ENCODE measurements at places on chromosomes 4 and X.

GRCh38 chrX:1528884-1529203, 8.1 kb downstream of the P2RY8 start:
- H3K36me3 ChIP-seq: no peaks in the 10 kb centered on the region
- no peak overlapping the region for H3K4me3 ChIP-seq
- no peak overlapping the region for H3K27ac ChIP-seq
- no peak for DNase-seq

DNA sequence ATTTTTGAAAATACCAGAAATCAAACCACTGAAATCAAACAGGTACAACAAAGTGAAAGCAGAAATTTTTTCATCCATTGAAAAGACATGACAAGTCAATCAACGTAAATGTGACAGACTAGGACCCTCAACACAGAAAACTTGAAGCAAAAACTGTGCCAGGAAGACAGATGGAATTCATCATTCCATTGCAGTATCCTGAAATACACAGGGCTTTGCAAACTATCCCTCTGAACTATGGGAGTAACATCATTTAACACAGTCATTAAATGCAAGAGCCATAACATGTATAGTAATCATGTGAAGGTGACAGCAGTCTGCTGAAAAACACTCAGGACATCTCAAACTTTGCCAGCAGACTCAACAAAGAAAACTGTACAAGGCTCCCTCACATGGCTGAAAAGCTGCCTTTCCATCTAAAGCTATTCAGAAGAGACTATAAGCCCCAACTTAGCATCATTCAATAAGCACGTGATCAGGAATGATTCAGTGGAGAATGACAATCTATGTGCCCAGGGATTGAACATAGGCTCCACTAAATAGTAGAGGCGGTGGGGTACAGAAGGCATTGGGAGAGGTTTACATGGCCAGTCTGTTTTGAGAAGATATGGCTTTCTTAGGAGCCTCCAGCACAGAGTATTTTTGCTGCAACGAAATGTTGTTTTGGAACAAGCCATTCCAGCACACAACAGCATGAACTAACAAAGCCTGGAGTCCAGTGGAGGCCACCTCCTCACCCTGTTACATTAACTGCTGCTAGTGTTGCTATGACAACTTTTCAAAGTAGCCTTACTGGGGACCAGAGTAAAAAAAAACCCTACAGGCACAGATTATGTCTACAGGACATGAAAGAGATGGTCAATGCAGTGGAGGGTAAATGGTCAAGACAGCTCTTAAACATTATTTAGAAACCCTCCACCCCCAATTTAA, 274.5 kb upstream of the NOCT start:
- H3K27me3 ChIP-seq: no peaks in the 10 kb centered on the region
- DNase-seq: no peak
- no peak overlapping the region for H3K4me3 ChIP-seq
- H3K27ac ChIP-seq: no peak overlapping the region
- H3K36me3 ChIP-seq: no peaks in the 10 kb centered on the region

DNA sequence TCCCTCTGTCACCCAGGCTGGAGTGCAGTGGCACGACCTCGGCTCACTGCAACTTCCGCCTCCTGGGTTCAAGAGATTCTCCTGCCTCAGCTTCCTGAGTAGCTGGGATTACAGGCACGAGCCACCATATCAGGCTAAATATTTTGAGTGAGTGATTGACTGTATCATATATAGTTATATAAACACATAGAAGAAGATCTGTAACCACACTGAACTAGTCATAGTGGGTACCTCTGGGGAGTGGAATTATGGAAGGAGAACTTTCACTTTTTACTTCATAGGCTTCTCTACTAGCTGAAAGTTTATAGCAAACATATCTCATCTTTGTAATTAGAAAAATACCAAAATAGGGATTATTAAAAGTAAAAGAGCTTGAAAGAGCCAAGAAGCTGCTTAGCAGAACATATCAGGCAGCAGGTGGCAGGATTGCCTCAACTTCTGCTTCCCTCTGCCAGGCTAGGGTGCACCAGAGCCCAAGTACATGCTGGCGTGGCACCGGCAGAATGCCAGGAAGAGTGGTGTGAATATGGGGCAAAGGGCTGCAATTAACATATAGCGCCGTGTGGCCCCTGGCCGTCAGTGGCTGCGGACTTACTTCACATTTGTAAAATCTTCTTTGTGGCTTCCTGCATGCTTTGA, 39.5 kb upstream of the CD40LG start:
- DNase-seq: no peak
- H3K27me3 ChIP-seq: no peaks in the 10 kb centered on the region
- no peaks in the 10 kb centered on the region for H3K4me1 ChIP-seq
- H3K27ac ChIP-seq: no peak overlapping the region

- H3K27me3 ChIP-seq: no peaks in the 10 kb centered on the region
- H3K4me3 ChIP-seq: no peak overlapping the region
- H3K4me1 ChIP-seq: no peaks in the 10 kb centered on the region
- H3K36me3 ChIP-seq: no peaks in the 10 kb centered on the region
- DNase-seq: no peak
Observed at GRCh38 chr4:10773010-10773409, 88.4 kb upstream of the CLNK start.

DNA sequence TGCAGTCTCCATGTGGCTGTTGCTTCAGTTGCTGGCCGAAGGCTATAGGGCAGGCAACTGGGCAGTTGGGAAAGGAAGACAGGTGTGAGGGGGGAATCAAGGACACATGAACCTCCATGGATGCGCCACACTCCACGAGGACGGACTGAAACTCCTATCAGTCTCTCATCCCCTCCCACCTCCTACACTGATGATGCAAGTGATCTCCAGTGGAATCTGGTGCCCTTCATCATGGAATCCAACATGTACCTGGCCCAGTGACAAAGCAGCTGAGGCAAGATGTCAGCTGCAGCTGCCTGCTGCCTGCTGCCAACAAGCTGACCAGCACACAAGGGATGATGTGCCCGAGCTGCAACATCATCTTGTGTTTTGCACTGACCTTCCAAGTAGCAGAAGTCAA, 26.0 kb upstream of the MGST2 start:
- H3K4me1 ChIP-seq: peaks cover 9% of the 10 kb centered on the region
- H3K4me3 ChIP-seq: no peak overlapping the region
- H3K27me3 ChIP-seq: no peaks in the 10 kb centered on the region
- no peak for DNase-seq

- no peaks in the 10 kb centered on the region for H3K36me3 ChIP-seq
- H3K4me1 ChIP-seq: peaks cover 35% of the 10 kb centered on the region
- no peaks in the 10 kb centered on the region for H3K27me3 ChIP-seq
- H3K4me3 ChIP-seq: peak overlapping the region; percentile 4
- DNase-seq: peak; percentile 74
- H3K27ac ChIP-seq: peak overlapping the region; percentile 68
Observed at GRCh38 chr4:81722290-81722851, 250.7 kb upstream of the RASGEF1B start.

DNA sequence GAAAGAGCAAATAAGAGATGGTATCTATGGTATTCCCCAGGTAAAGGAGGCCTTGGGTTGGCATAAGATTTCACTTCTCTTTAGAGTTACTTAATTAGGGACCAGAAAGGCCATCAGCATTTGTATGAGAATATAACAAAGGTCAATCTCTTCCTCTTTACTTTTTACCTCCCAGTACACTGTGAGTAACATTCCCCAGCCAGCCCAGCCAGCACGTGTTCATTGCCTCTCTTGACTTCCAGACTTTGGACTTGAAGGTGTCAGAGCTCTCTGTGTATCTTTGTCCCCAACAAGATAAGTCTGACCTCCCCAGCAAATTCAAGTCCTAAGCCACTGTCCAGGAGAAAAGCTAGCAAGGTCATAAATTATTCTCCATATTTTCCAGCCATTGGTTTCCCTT, 110.5 kb downstream of the AR start:
- no peaks in the 10 kb centered on the region for H3K27me3 ChIP-seq
- H3K36me3 ChIP-seq: no peaks in the 10 kb centered on the region
- no peak overlapping the region for H3K4me3 ChIP-seq
- peak; percentile 51 for DNase-seq
- H3K4me1 ChIP-seq: no peaks in the 10 kb centered on the region
- H3K27ac ChIP-seq: peak overlapping the region; percentile 73

- DNase-seq: no peak
- no peaks in the 10 kb centered on the region for H3K4me1 ChIP-seq
- H3K36me3 ChIP-seq: no peaks in the 10 kb centered on the region
- no peak overlapping the region for H3K4me3 ChIP-seq
- H3K27me3 ChIP-seq: no peaks in the 10 kb centered on the region
Observed at GRCh38 chr4:156182269-156182668, 228.6 kb upstream of the CTSO start.

- H3K27ac ChIP-seq: no peak overlapping the region
- DNase-seq: no peak
- no peak overlapping the region for H3K4me3 ChIP-seq
- no peaks in the 10 kb centered on the region for H3K27me3 ChIP-seq
Observed at GRCh38 chrX:105101378-105101777, 119.1 kb downstream of the TEX13A start.

DNA sequence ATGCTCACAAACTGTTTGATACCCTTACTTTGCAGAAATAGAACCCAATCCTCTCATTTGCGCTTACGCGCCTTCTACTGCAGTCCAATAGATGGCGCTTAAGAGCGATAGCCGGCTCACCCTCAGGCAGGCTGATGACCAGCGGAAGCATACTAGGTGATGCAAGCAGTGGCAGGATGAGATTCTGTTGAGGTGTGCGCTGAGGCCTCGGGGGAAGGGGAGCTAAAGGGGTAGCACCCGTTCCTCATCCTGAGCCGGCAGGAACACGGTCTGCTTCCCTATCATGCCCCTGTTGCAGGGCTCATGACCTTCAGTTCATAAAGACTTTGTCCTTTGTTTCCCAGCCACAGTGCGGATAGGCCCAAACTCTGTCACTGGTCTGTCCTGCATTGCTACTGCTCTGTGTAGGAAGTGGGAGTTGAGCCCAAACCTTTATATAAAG, 628.9 kb downstream of the TLL1 start:
- DNase-seq: peak; percentile 28
- H3K36me3 ChIP-seq: no peaks in the 10 kb centered on the region
- no peak overlapping the region for H3K27ac ChIP-seq

Data from Caco-2 (cell line).